ENCODE measurements at places on chromosomes 11 and 22. TPM values are rescaled to one million over a fixed set of nuclear protein-coding genes. Genes with fewer than 3 reads are reported as not detected.

DNA sequence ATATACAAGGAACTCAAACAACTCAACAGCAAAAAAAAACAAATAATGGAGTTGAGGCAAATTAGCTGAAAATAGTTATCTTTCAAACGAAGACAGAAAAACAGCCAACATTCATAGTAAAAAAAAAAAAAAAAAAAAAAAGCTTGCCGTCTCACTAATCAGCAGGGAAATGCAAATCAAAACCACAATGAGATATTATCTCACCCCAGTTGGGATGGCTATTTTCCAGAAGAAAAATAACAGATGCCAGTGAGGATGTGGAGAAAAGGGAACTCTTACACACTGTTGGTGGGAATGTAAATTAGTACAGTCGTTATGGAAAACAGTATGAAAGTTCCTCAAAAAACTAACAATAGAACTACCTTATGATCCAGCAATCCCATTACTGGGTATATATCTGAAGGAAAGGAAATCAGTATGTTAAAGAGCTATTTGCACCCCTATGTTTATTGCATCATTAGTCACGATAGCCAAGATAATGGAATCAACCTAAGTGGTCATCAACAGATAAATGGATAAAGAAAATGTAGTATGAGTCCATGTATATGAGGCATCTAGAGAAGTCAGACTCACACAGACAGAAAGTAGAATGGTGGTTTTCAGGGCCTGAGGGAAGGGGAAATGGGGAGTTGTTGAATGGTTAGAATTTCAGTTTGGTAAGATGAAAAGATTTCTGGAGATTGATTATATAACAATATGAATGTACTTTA is 56.0 kb downstream of the USP35 start:
- DNase-seq: no peak

DNA sequence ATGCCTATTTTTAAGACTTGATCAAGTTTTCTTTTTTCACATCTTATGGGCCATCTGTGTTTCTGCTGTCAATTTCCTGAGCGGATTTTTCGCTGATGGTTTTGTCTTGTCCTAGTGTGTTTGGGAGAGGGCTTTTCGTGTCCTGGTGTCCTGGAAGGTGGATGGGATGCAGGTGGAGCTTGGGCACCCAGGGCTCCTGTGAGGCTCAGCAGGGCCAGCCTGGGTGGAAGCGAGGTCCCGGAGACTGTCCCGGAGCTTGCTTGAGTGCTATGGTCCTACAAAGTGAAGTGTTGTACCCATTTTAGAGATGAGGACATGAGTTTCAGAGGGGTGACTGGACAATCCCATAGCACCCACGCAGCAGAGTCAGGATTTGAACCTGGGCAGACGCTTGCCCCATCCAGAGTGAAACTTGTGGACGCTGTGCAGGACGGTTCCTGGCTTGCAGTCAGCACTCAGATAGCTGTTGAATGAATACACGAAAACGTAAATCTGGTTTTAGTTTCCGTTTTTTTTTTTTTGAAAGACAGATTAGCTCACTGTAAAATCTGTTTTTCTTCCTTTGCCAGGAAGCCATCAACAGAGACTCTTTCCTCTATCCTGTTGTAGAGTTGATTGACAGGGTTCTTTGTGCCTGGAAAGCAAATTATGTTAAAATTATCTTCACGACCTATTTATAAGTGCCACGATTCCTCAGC is 64.1 kb downstream of the TBC1D22A start:
- no peak for DNase-seq

GRCh38 chr11:69252490-69252837 is 41.5 kb upstream of the MYEOV start:
- no peak for DNase-seq

The F2 gene
- total RNA-seq: not detected

The MOB2 gene
- total RNA-seq: 31.1 TPM

DNA sequence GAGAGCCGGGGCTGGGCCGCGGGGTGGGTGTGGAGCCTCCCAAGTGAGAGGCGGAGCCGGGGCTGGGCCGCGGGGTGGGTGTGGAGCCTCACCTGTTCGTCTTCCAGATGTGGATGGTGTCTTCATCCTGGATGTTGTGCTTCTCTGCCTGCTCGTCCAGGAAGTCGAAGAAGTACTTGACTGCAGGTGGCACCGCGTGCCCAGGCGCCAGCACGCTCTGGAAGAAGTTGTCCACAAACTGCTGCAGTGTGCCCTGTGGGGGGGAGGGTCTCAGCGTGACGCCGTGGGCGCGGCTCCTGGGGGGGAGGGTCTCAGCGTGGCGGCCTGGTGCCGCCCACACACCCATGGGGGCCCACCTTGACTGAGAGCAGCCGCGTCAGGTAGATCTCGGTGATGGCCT is 7.6 kb upstream of the MAPK11 start:
- DNase-seq: no peak

DNA sequence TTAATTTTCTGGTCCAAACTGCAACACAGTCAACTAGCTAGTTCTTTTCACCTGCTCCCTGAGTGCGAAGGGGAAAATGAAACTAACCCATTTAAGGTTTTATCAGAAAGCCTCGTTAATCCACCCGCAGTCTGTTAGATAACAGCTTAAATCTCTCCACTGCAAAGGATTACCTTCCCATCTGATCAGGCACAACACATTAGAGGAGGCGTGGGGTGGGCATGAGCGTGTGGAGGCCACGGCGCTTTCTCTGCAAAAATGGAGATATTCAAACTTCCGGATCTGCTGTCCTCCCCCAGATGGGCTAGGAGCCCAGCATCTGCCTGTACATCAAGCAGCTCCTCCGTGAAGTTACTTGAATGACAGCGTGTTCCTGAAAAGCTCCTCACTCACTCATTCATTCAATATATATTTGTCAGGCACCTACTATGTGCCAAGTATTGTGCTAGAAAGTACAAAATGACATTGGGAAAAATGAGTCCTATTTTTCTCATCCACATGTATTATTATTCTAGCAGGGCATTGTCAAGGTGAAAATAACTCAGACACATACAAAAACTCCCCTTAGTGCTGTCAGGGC is 13.5 kb upstream of the ANKK1 start:
- no peak for DNase-seq

The OR51B5 gene
- 118 TPM for total RNA-seq

DNA sequence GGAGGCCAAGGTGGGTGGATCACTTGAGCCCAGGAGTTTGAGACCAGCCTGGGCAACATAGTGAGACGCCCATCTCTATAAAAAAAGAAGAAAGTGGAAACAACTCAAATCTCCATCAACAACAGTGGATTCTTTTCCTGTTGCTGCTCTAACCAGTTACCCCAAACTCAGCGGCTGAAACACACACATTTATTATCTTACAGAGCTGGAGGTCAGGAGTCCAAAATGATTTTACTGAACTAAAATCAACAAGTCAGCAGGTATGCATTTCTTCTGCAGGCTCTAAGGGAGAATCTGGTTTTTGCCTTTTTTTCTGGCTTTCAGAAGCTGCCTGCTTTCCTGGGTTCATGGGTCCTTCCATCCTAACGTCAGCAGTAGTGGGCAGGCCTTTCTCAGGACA is 11.7 kb upstream of the GCAT start:
- DNase-seq: no peak

The ANKK1 gene
- not detected for total RNA-seq

The SLC25A22 gene
- 33.9 TPM for total RNA-seq

DNA sequence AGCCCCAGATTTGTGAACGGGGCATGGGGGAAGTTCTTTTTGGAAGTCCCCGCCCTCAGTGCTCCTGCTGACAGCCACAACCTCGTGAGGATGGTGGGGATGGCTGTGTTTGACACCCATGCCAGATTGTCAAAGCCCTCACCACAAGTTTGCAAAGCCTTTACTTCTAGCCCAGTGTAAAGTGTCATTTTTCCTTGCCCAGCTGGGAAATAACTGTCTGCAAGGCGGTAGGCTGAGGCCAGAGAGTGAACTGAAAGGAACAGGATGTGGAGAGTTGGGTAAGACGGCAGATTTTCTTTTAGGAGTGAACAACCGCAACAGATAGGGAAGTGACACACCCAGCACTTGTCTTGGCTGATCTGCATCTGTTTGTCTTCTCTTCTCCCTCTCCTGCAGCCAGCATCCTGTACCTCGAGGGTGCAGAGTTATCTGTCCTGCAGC is 13.6 kb downstream of the IL17RA start:
- peak; percentile 22 for DNase-seq

GRCh38 chr11:102186551-102187191 is 76.4 kb downstream of the YAP1 start:
- no peak for DNase-seq

The CRYBB3 gene
- total RNA-seq: not detected

- DNase-seq: no peak
Measured at GRCh38 chr11:9784602-9785315, 120.9 kb downstream of the SWAP70 start.

The ABTB2 gene
- total RNA-seq: 4.0 TPM

DNA sequence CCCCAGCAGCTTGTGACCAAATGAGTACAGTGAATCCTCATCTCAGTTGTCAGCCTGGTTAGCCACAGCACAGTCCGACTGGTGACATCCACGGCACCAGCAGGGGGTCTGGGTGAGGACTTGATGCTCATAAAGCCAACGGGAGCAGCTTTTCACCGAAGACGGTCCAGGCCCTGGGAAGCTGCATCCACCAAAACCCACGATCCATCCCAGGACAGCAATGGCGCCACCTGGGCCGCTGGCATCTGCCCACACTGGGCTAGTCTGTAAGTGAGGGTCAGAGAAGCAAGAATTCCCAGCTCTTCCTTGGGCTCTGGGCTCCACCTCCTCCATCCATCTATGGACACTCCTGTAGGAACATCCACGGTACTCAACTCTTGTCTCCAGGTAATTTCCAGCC is 25.1 kb upstream of the FXYD6 start:
- DNase-seq: no peak

The RIBC2 gene
- total RNA-seq: 1.1 TPM

- no peak for DNase-seq
Measured at GRCh38 chr11:70193411-70194292, 9.4 kb upstream of the FADD start.

DNA sequence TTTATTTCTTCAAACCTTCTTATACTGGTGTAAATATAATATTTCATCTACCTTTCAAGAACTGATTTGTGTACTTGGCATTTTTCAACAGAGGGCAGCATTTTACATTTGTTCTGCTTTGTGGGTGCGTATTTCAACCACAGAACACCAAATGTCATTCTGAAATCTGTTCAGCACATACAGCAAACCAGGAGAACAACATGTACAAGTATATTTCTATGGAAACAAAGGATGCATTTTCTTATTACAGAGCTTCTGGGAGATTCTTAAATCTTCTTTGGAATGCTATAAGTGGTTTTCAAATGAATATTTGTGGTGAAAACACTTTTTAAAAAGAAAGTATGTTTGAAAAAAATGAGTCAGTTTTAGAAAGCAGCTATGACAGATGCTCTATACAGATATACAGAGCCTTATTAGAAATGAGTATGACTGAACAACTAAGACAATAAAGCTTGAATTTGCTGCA is 946.0 kb downstream of the FAM181B start:
- peak; percentile 50 for DNase-seq

The ZNF280B gene
- 1.7 TPM for total RNA-seq

DNA sequence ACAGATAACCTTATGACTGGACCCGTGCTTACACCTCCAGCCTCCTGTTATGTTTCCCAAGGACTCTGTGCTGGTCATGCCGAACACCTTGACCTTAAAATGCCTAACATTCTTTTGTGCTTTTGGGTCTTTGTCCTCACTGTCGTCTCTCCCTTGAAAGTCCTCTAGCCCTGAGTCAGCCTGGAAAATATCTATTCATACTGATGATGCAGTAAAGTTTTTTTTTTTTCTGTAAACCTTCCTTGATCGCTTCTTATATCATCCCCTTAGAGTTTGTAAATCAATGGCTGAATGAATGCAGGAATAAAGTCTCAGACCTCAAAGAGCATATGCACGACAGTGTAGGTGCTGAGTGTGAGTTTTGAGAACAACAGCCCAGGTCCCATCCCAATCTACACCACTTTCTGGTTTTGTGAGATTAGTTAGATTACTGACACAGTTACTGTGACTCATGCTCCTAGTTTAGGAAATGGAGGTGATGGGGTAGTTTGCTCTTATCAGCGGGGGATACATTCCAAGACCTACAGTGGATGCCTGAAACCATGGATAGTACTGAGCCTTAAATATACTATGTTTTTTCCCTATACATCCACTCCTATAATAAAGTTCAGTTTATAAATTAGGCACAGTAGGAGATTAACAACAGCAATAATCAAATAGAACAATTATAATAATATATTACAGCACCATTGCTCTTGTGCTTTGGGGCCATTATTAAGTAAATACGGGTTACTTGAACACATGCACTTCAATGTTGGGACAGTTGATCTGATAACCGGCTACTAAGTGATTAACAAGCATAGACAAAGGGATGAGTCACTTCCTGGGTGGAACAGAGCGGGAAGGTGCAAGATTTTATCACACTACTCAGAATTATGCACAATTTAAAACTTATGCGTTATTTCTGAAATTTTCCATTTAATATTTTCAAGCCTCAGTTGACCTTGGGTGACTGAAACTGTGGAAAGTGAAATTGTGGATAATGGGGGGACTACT is 8.6 kb downstream of the TCN1 start:
- DNase-seq: peak; percentile 57

DNA sequence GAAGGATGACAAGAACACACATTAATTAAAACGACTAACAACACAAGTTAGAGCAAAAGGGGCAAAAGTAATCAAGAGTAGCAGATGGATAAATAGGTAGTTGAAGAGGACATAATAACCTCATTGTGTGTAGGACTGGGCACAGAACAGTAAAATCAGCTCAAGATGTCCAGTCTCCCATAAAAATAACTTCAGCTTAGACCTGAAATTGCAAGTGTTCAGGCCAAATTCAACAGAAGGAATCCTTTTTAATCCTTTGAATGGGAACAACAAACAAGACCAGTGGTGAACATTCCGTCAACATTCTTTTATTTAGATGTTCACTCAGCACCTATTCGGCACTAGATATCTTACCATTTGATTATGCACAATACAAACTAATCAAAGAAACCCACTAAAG is 4.4 kb downstream of the MTMR2 start:
- no peak for DNase-seq
